ENCODE measurements at places on chromosomes 13 and 19. TPM values are rescaled to one million over a fixed set of nuclear protein-coding genes. Genes with fewer than 3 reads are reported as not detected.

NUFIP1 gene
- polyA plus RNA-seq, result 2.8 TPM

TTC9B gene
- polyA plus RNA-seq, result 0.56 TPM

KLK4 gene
- 16.8 TPM for polyA plus RNA-seq

OR10H1 gene
- polyA plus RNA-seq, result not detected

DGKH gene
- 0.81 TPM for polyA plus RNA-seq

LGALS7B gene
- not detected for polyA plus RNA-seq

LILRA1 gene
- 0.51 TPM for polyA plus RNA-seq

PAN3 gene
- 13.3 TPM for polyA plus RNA-seq

LILRB2 gene
- polyA plus RNA-seq, result 4.2 TPM

DNA sequence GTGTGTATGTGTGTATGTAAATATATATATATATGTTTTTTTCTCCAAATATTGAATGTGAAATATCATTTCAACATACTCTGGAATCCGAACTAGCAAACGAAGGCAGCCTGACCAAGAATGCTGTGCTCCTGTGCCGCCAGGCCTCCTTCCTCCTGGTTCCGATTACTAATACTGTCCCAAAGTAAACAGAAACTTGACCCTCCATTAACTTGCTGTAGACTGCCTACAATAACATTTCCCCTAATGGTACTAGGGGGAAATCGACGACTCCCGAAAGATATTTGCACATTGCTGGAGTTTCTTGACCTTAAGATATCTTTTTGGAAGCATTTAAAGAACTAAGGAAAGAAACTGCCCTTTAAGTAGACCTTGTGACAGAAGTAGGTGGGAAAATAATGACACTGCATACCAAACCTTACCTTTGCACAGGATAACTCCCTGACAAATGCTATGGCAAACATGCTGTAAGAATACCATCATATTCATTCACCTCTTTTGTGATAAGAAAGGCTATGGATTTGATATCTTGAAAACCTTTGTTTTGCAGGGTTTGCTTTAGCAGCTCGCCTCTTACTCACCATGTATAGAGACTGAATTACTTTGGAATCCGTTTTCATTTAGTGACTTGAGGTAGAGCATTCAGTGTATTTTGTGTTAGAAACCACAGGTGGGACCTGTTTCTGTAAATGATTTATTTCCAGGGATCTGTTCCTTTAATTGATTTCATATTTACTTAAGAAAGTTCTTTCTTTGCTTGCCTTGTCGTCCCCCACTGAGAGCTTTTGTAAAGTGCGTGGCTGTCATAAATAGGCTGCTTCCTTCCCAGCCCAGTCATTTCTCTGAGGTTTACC, 80.1 kb downstream of the KLF5 start:
- peak; percentile 18 for DNase-seq
- H3K27me3 ChIP-seq, result no peaks in the 10 kb centered on the region
- no peak overlapping the region for H3K4me3 ChIP-seq
- no peaks in the 10 kb centered on the region for H3K4me1 ChIP-seq

DNA sequence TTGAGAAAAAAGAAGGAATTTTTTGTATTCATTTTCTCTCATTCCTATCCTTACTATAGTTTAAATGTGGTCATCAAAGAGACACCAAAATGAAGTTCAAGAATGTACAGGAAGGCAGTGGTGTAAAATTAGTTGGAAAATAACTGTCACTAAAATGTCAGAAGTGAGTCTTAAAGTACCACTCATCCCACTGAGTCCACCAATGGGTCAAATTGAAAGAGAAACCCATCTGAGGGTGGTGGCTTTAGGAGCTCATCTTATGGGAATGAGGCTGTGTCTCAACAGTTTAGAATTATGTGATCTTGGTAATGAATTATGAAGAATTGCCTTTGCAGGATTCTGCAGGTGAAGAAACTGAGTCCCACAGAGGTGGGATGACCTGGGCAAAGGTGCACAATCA, 403.5 kb downstream of the FGF9 start:
- no peaks in the 10 kb centered on the region for H3K4me1 ChIP-seq
- H3K27ac ChIP-seq, result no peak overlapping the region
- H3K4me3 ChIP-seq, result no peak overlapping the region
- no peaks in the 10 kb centered on the region for H3K27me3 ChIP-seq
- DNase-seq, result no peak

- H3K36me3 ChIP-seq, result no peaks in the 10 kb centered on the region
- H3K27ac ChIP-seq, result no peak overlapping the region
- no peak for DNase-seq
- peaks cover 19% of the 10 kb centered on the region for H3K4me1 ChIP-seq
- no peaks in the 10 kb centered on the region for H3K27me3 ChIP-seq
These were observed 1.6 kb downstream of the ZNF565 start for GRCh38 chr19:36212895-36213294.

GRCh38 chr13:98582947-98583346, 6.0 kb upstream of the STK24 start:
- no peak overlapping the region for H3K4me3 ChIP-seq
- peaks cover 9% of the 10 kb centered on the region for H3K4me1 ChIP-seq
- H3K27ac ChIP-seq, result no peak overlapping the region
- H3K27me3 ChIP-seq, result no peaks in the 10 kb centered on the region
- no peak for DNase-seq

GRCh38 chr19:39426170-39426569, 9.6 kb downstream of the RPS16 start:
- no peak for DNase-seq
- H3K27ac ChIP-seq, result no peak overlapping the region
- H3K36me3 ChIP-seq, result no peaks in the 10 kb centered on the region
- peaks cover 13% of the 10 kb centered on the region for H3K4me1 ChIP-seq

- no peak overlapping the region for H3K4me3 ChIP-seq
These were observed 1586.1 kb downstream of the OLFM4 start for GRCh38 chr13:54614726-54615125.

GRCh38 chr13:101985321-101985720, 416.5 kb downstream of the FGF14 start:
- H3K36me3 ChIP-seq, result no peaks in the 10 kb centered on the region
- no peaks in the 10 kb centered on the region for H3K27me3 ChIP-seq
- H3K27ac ChIP-seq, result no peak overlapping the region

DNA sequence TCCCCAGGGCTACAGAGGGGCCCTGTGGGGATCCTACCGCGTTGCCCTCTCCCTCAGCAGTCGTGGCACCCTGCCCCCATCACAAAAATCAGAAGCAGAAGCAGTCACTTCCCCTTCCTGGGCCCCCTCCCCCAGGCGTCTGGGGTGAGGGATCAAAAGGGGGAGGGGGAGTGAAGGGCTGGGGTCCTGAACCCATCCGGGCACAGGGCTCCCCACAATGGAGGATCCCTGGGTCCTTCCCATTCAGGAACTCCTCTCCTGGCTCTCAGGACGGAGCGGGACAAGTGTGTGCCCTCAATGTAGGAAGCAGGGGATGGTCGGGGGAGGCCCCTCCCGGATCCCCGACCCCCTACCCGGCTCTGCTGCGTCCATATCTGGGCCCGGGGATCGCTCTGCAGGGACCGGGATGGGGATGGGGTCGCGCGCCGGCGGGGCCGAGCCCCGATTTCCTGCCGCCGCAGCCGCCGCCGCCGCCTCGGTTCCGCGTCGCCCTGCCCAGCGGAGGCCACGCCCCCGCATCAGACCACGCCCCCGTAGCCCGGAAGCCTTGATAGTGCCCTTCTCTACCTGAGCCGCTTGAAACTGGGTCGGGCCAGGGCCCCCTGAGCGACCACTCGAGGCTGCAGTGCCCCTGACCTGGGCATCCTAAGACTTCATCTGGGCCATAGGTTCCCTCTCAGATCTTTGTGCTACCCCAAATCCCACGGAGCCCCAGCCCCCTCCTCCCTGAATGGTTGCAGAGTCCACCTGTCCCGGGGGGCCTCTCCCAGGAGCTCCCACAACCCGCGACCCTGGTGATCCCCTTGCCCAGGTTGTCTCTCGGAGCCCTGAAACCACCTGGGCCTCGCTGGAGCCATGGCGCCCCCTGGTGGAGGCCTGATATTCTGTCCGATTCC, at the start of gene GMIP:
Gene GMIP, minus strand, starts transcription at position 500 of the 896 bp plus-strand sequence. Its CDS starts 128 bp downstream, at position 372.
- H3K27me3 ChIP-seq, result no peaks in the 10 kb centered on the region
- no peaks in the 10 kb centered on the region for H3K36me3 ChIP-seq
- peak within 1 kb of the TSS; percentile 20 for H3K4me3 ChIP-seq

GRCh38 chr19:51398096-51398704, 7.8 kb upstream of the C19orf84 start:
- no peak for DNase-seq
- H3K4me3 ChIP-seq, result no peak overlapping the region
- H3K27me3 ChIP-seq, result no peaks in the 10 kb centered on the region
- peaks cover 6% of the 10 kb centered on the region for H3K4me1 ChIP-seq
- no peak overlapping the region for H3K27ac ChIP-seq
- H3K36me3 ChIP-seq, result no peaks in the 10 kb centered on the region

DNA sequence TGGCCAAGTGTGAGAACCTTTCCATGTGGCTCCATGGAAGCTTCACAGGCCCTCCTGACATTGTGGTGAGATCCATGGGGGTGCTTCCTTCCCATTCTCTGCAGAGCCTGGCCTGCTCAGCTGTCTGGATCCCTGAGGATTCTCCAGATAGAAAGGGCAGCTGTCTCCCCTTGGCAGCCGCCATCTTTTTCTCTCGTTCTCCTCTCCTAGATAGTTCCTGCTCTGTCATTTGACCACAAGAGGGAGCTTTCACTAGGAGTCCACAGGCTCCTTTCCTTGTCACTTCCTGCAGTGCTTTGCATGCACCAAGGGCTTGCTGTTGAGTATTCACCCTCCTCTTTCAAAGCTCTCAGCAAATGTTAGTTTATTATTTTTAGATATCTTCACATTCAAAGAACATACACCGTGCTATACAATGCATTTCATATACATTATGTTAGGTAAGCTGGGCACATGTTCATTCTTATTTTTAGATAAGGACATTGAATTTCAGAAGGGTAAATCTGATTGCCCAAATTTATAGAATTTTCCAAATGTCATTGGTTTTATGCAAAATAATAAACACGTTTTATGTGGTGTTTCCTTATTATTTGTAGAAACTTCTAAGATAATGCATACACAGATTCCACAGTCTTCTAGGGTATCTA, 133.2 kb downstream of the FRY start:
- no peaks in the 10 kb centered on the region for H3K36me3 ChIP-seq
- H3K4me3 ChIP-seq, result no peak overlapping the region
- H3K27me3 ChIP-seq, result no peaks in the 10 kb centered on the region
- H3K27ac ChIP-seq, result no peak overlapping the region
- H3K4me1 ChIP-seq, result peaks cover 8% of the 10 kb centered on the region
- DNase-seq, result peak; percentile 61

- no peak for DNase-seq
- no peak overlapping the region for H3K27ac ChIP-seq
- H3K36me3 ChIP-seq, result no peaks in the 10 kb centered on the region
- H3K4me3 ChIP-seq, result no peak overlapping the region
- no peaks in the 10 kb centered on the region for H3K4me1 ChIP-seq
- no peaks in the 10 kb centered on the region for H3K27me3 ChIP-seq
These were observed 224.4 kb downstream of the TM9SF2 start for GRCh38 chr13:99725644-99726043.

DNA sequence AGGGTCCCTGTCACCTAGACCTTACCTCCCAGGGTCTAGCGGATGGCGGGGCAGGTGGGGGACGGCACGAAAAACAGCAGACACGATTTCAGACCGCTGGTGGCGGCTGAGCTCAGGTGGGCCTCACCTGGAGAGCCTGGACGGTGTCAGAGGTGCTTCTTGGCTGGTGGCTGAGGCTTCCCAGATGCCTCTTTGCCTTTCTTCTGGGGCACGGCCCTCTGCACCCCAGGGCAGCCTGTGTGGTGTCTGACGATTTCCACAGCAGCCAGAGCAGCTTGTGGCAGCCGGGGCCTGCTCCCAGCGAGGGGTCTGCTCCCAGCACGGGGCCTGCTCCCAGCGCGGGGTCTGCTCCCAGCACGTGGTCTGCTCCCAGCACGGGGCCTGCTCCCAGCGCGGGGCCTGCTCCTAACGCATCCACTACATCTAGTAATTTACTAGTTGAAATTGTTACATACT, 66.7 kb downstream of the ATP11A start:
- no peak for DNase-seq
- no peak overlapping the region for H3K4me3 ChIP-seq
- no peaks in the 10 kb centered on the region for H3K27me3 ChIP-seq
- no peaks in the 10 kb centered on the region for H3K36me3 ChIP-seq
- no peak overlapping the region for H3K27ac ChIP-seq

- H3K27ac ChIP-seq, result peak overlapping the region; percentile 76
- no peaks in the 10 kb centered on the region for H3K27me3 ChIP-seq
- peaks cover 20% of the 10 kb centered on the region for H3K4me1 ChIP-seq
- no peaks in the 10 kb centered on the region for H3K36me3 ChIP-seq
- no peak for DNase-seq
These were observed 20.0 kb downstream of the ELL start for GRCh38 chr19:18501832-18502231.

- H3K4me1 ChIP-seq, result no peaks in the 10 kb centered on the region
- no peaks in the 10 kb centered on the region for H3K27me3 ChIP-seq
- DNase-seq, result no peak
These were observed 81.1 kb upstream of the FLT1 start for GRCh38 chr13:28576067-28576466.

All from adrenal gland (tissue), 19 donors.